Right ventricle myocardium inferior (tissue), 1 donor: ENCODE measurements at places on chromosomes 16 and 17. TPM values are rescaled to one million over a fixed set of nuclear protein-coding genes. Genes with fewer than 3 reads are reported as not detected.

DNA sequence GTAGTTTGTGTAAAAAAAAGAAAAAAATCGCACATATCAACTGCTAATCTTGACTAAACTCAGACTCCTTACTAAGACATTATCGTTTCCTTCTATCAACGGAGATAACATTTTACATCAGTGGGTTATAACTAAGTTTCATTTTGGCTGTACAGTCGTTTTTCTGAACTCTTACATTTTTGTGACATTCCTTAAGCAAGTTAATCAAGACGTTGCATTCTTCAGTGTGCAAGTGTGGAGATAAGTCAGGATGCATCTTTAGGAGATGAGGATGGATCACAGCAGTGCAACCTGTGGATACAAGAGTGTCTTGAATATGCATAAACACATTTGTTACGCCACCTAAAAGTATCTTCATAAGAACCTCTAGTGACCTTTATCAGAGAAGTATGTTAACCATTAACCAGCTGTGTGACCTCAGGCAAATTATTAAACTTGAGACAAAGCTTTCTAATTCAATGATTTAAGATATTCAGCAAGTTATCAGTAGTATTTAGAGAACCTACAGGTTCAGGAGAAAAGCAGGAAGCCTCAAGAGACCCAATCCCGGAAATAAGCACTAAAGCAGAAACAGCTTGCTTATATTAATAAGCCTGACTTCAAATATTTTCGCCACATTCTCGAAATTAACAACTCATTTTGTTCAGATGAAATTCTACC is 9.4 kb downstream of the CMC2 start:
- DNase-seq = no peak

The DRC3 gene
- 1.6 TPM for total RNA-seq

The VTN gene
- total RNA-seq = 36.9 TPM

The CDT1 gene
- 0.65 TPM for total RNA-seq

- no peak for DNase-seq
These were observed 30.7 kb upstream of the MED9 start for GRCh38 chr17:17445925-17446665.

The HID1 gene
- 8.5 TPM for total RNA-seq

GRCh38 chr17:46274238-46274637 is 20.7 kb upstream of the LRRC37A start:
- no peak for DNase-seq

GRCh38 chr17:54883939-54884338 is 16.7 kb upstream of the TOM1L1 start:
- no peak for DNase-seq

- no peak for DNase-seq
These were observed 1.5 kb downstream of the MCRIP1 start for GRCh38 chr17:81831563-81831956.

The FBXO47 gene
- not detected for total RNA-seq

GRCh38 chr17:57480438-57481196 is 224.3 kb downstream of the MSI2 start:
- DNase-seq = no peak

GRCh38 chr16:88310796-88311605 is 71.8 kb upstream of the ZNF469 start:
- peak; percentile 46 for DNase-seq

DNA sequence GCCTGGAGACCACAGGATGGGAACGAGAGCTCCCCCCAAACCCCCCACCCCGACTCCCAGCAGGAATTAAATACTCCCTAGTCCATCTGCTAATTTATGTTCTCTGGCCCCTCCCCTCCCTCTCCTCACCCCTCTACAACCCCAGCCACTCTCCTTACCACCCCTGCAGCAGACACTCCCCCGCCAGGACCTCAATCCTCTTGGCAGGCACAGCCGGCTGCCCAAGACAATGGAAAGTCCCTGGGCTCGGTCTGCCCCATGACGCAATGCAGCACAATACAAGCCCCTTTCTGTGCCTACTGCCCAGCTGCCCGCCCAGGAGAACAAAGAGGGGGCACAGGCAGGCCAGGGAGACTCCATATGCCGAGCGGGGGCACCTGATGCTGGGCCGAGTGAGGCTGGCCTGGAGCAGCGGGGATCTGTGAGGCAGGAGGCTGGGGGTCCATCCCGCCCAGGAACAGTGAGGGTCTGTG is 30.3 kb upstream of the CDC42EP4 start:
- peak; percentile 76 for DNase-seq

- DNase-seq = no peak
These were observed 77.8 kb downstream of the MYH10 start for GRCh38 chr17:8552577-8553320.

DNA sequence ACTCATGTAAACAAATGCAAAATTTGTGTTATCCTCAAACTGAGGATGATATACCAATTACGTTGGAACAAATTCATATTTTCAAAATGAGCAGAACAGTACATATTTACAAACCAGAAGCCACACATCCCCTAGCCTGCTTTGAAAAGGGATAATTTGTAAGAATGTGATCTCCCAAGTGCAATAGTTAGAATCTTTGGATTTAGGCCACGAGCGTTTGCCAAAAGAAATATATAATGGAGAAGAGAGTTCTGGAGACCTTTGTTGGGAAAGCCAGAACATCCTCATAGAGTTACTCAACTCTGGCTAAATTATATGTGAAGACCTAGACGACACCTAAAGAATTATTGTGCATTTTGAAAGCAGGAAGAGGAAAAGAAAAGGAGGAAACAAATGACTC is 449.3 kb downstream of the KCNJ2 start:
- no peak for DNase-seq

DNA sequence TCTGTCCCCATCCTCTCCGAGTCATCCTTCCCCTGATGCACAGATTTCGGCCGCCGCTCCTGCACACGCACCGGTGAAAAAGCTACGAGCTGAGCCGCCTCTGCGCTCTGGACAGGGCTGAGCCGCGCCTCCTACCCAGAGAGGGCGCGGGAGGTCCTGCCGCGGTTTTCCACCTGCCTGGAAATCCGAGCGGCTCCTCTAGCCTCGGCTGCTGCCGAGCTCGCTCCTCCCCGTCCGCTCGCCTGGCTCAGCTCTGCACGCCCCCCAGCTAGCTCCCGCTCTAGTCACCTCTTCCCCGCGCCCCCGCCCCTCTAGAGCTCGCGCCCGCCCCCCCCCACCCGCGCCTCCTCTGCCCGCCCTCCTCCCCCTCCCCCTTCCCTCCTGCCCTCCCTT is 198 bp upstream of the SHISA9 start:
- no peak for DNase-seq
